ENCODE measurements at places on chromosomes 2 and 18.
A peak's percentile ranks its signal among the peaks of the same experiment; 100 is the strongest.

- peak; percentile 10 for DNase-seq
Observed at GRCh38 chr2:3738454-3738853, 35.1 kb downstream of the DCDC2C start.

DNA sequence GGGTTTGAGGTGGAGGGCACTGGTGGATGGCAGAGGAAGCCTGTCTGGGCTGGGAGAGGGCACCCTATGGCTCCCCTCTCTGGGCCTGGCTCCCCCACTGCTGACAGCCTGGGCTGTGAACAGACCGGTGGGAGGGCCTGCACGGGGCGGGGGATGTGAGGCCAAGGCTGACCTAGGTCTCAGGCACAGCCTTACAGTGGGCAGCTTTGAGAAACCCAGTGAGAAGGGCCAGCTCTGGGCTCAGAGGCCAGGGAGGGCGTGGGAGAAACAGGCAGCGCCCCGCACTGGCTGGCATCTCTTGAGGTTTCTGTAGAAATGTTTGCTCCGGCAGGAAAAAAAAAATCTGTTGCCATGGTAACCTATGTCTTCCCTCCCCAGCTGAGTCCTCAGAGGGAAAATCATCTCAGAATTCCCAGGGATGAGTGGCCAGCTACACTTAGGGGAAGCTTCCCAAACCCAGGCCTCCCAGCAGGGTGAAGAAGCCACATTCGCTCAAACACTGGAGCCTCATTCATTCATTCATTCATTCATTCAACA, 71.7 kb upstream of the TAF1B start:
- peak; percentile 61 for DNase-seq

GRCh38 chr18:37299471-37300304, 265.9 kb downstream of the CELF4 start:
- DNase-seq: peak; percentile 97

DNA sequence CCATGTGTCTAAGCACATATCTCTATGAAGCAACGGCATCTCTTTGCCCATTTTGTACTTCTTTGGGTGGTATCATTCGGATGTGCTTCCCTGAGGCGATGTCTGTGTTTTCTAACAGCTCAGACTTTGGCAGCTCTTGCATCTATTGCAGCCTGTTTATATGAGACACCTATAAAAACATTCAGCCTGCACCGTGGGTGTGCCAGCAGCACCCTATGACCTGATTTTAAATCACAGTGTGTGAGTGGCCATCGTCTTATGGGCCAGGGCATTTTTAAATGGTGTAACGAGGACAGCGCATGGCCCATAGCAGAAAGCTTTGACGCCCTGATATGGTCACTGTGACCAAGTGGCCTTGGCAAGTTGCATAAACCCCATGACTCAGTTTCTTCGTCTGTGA, 12.9 kb downstream of the NPAS2 start:
- peak; percentile 53 for DNase-seq

- DNase-seq: no peak
Observed at GRCh38 chr2:5549771-5550170, 142.4 kb upstream of the SOX11 start.

DNA sequence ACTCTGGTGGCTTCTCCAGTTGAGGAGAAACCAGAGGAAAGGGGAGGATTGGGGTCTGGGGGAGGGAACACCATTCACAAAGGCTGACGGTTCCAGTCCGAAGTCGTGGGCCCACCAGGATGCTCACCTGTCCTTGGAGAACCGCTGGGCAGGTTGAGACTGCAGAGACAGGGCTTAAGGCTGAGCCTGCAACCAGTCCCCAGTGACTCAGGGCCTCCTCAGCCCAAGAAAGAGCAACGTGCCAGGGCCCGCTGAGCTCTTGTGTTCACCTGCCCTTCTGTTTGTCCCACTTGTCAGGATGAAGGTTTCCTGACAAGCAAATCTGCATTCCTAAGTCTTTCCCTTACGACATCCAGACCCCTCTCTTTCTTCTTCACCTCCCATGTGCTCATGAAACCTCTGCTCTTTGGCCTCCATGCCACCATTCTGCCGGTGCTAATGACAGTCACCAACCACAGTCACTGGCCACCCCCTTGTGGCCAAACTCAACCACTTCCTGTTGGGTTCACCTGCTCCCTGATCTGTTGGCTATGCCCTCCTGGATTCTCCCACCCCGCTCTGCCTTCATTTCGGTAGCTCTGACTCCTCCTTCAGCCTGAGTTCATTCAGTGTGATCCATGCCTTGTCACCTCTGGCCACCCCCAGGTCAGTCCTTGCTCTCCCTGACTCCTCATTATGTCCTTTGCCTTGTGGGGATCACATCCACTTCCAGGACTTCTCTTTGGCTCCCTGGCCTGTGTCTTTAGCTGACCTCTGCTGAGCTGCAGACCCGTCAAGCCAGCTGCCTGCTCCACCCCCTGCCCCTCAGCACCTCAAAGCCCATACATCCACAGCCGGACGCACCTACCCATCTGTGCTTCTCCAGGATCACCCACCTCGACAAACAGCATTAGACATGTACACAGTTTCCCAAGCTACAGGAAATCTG, 17.6 kb downstream of the EMX1 start:
- DNase-seq: no peak

DNA sequence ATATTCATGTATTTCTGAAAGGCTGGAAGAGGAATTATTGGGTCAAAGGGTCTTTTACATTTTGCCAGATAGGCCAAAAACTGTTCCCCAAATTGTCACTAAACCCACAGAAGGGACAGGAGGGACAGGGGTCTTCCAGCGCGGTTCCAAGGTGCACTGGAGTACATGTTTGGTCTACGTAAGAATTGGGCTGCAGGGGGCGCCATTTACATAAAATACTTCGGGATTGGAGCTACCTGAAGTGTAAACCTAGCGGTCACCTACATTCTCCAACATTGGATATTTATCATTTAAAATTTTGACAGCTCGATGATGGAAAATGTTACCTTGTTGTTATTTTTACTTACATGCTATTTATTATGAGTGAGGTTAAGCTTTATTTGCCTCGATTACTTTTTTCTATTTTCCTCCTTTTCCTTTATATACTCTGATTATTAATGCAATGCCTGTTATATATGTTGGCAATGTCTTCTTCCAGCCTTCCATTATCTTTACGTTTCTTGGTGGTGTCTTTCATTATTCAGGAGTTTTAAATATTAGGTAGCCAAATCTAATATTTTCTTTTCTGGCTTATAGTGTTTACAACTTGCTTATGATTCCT, 43.0 kb upstream of the RAB6C start:
- DNase-seq: peak; percentile 84

DNA sequence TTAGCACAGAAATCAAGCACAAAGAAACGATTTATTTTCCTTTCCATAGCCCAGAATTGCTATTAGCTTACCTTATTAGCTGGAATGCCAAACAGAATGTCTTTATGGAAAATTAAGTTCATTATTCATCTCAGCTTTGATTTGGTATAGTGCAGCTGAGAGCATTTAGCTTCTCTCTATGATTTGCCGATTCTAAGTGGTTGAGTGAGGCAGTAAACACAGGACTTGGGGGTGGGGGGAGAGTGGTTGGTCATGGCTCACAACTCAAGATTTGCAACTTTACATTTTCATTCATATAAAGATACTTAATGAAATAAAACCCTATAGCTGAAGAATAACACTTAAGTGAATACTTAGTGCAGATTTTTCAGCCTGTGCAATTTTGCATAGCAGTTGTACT, 395.2 kb downstream of the TGIF1 start:
- no peak for DNase-seq

GRCh38 chr2:146873646-146874259, 971.1 kb upstream of the ACVR2A start:
- no peak for DNase-seq

- no peak for DNase-seq
Observed at GRCh38 chr2:126858013-126858412, 40.7 kb upstream of the TEX51 start.

- peak; percentile 61 for DNase-seq
Observed at GRCh38 chr18:33761363-33761762, 183.3 kb downstream of the ASXL3 start.

DNA sequence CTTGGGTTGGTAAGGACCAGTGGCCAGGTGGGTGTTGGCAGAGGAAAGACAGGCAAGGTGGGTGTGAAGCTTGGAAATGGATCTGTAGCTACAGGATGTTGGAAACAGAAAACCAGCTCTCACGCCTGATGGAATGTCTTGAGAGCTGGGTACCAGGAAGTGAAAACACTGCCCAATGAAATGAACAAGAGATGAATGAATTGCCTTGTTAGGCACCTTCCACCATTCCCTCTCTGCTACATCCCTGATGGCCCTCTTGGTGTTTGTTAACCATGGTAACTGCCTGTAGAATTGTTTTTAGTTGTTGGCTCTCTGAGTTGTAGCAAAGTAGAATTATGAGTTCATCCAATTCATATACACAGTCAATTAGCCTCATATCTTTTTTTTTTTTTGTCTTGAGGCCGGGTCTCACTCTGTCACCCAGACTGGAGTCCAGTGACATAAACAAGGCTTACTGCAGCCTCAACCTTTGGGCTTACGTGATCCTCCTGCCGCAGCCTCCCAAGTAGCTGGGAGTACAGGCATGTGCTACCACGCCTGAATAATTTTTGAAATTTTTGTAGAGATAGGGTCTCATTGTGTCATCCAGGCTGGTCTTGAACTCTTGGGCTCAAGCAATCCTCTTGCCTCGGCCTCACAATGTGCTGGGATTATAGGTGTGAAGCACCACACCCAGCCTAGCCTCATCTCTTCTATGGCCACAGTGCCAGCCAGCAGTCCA, 9.5 kb downstream of the KCMF1 start:
- DNase-seq: no peak

DNA sequence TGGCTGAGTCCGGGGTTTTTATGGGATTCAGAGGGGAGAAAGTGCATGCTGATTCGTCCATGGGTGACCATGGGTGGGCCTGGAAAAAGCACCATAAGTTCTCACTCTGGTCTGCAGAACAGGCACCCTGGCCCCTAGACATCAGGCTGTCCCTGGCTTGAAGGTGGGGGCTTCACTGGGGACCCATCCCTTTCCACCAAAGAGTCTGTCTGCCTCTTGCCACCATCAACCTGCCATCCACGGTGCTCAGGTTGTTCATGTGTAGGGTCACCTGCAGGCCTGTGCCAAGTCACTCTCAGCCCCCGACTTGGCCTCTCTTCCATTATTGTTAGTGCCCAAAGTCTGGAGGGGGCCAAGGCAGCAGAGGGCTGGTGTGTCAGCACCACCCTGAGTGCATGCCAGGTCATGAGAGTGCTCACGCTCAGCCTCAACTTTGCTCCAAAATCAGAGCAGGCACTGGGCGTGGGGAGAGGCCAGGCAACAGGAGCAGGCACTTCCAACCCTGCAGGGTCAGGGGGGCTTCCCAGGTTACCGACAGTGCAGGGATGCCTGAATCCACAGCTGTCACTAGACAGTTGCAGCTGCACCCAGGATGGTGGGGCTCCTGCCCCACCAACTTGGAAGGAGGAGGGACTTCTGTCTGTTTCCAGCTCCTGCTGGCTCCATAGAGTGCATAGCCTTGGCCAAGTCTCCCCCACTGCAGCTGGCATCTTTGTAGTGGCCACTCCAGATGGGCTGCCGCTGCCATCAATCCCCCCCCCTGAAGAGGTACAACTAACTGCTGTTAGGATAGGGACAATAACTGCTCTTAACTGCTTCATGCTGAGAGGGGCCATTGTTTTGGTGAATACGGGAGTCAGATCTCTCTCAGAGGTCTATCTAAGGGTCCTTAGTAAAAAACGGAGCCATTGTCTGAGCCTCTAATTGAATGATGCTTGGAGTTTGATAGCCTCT, 209.3 kb downstream of the AKAIN1 start:
- no peak for DNase-seq

GRCh38 chr2:127562936-127563335, 27.5 kb downstream of the MYO7B start:
- DNase-seq: no peak

- DNase-seq: no peak
Observed at GRCh38 chr2:26396734-26397298, 4.9 kb upstream of the DRC1 start.

Measured in adipocyte (in vitro differentiated cells).